ENCODE measurements at places on chromosomes 1 and 21.

- H3K27ac ChIP-seq = peak overlapping the region; percentile 26
- peaks cover 98% of the 10 kb centered on the region for H3K4me1 ChIP-seq
- H3K27me3 ChIP-seq = no peaks in the 10 kb centered on the region
- H3K4me3 ChIP-seq = peak overlapping the region; percentile 50
Observed at GRCh38 chr1:150566589-150567340, 12.6 kb downstream of the MCL1 start.

- H3K4me1 ChIP-seq = no peaks in the 10 kb centered on the region
- DNase-seq = no peak
- H3K36me3 ChIP-seq = no peaks in the 10 kb centered on the region
Observed at GRCh38 chr1:156760092-156760795, 7.1 kb upstream of the PRCC start.

DNA sequence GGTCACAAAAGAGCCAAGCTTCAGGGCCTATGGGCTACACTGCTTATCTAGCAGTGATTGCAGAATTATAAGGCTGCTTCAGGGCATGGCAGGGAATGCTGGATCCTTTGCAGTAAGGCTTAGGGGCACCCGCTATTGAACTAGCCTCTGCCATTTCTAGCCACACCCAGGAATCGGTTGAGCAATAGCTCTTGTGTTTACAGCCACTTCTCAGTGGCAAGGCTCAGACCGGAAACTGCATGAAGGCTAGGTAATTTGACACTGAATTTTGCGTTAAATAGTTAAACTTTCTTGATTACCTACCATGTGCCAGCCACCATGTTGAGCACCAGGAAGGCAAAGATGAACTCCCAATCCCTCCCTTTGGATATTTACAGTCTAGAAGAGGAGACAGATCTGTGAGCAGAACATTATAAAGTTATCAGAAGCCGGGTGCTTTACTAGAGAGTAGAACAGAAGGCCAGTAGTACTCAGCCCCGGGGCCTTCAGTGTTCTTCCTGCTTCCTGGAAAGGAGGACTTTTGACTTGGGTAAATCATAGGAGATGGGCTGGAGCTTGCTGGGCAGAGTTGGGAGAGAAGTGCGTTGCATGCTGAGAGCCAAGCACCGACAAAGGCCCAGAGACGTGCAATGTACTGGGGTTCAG, 98.6 kb upstream of the LPGAT1 start:
- peaks cover 4% of the 10 kb centered on the region for H3K27me3 ChIP-seq
- no peak for DNase-seq
- H3K36me3 ChIP-seq = no peaks in the 10 kb centered on the region

GRCh38 chr1:230005040-230005439, 62.0 kb upstream of the GALNT2 start:
- H3K4me3 ChIP-seq = no peak overlapping the region
- no peak for DNase-seq
- no peaks in the 10 kb centered on the region for H3K36me3 ChIP-seq
- H3K27ac ChIP-seq = no peak overlapping the region
- no peaks in the 10 kb centered on the region for H3K27me3 ChIP-seq

GRCh38 chr1:184860535-184860934, 105.9 kb upstream of the EDEM3 start:
- H3K27ac ChIP-seq = no peak overlapping the region
- H3K36me3 ChIP-seq = no peaks in the 10 kb centered on the region
- no peak for DNase-seq
- H3K4me1 ChIP-seq = no peaks in the 10 kb centered on the region
- no peak overlapping the region for H3K4me3 ChIP-seq

Data from CD4-positive, alpha-beta T cell (primary cell).